ENCODE measurements at places on chromosomes 5 and 9.

- no peak for DNase-seq
These were observed 12.7 kb downstream of the PDGFRB start for GRCh38 chr5:150142959-150143349.

- DNase-seq, result no peak
These were observed 20.8 kb downstream of the AMBP start for GRCh38 chr9:114057161-114057885.

DNA sequence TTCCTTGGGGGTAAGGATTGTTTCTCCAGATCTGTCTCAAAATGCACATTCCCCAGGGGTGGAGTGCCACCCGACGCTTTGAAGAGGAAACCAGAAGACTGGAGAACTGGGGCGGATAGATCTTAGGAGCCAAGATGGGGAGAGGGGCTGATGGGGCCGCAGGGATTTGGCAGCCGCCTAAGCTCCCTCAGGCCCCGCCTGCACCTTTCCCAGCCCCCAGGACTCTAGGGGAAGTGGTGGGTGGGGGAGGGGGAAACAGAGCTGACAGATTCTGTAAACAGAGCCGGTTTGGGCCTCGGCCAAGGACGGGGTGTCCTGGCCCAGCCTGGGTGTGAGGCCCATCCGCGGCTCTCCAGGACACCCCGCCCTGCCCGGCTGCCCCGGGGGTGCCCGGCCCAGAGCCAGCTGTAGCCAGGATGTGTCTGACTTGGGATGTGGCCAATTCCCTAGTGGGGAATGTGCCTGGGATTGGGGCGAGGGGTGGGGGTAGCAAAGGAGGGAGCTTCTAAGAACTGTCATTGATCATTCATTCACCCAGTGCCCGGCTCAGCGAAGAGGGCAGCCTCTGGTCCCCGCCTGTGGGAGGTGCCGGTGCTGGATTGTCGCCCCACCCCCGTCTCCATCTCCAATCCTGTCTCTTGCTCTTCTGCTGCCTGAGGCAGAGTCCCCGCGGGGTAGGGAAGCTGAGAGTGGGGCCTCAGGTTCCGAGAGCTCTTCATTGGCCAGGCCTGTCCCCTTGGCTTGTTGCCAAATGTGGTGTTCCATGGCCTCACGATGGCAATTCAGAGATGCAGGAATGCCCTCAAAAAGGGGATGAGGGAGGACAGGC, 54.8 kb upstream of the CDKN2AIPNL start:
- peak; percentile 27 for DNase-seq

GRCh38 chr9:112051812-112052211, 123.3 kb downstream of the SUSD1 start:
- peak; percentile 30 for DNase-seq
